T-helper 2 cell (primary cell): ENCODE measurements at places on chromosomes 12 and 14.

GRCh38 chr12:39884616-39885125 is 221.2 kb downstream of the SLC2A13 start:
- no peak for DNase-seq

GRCh38 chr14:62777510-62777909 is 267.7 kb downstream of the KCNH5 start:
- no peak for DNase-seq

DNA sequence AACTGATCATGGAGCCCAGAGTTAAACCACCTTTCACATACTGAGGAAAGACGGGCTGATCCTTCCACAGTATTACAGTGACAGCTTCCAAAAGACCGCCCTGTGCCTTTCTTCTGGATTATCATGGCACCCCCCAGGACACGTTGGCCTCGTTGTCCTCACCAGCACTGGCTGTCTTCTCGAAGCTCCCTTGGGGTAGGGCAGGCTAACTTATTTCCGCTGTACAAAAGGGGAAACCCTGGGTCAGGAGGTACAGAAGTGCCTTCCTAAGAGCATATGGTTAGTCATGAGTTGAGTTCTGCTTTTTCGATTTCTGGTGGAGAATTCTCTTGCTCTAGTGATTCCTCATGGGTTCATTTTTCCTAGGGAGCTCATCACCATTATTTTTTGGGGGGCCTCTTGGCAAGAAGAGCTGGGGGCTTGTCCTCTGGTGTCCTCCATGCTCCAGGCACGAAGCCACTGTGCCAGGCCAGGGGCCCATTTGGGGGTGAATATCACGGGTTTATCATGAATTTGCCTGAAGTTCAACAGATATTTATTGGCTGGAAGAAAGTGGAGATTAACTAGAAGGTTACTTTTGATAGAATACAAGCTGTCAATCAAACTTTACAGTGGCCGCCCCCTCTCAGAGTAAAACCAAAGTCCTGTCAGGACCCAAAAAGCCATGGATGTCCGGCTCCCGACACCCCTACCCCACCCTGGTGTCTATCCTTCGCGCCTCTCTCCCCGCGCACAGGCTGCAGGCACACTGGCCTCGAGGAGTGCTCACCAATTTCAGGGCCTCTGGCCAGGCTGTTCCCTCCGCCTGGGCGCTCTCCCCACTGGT is 8.8 kb upstream of the TRAF3 start:
- DNase-seq, result peak; percentile 23

DNA sequence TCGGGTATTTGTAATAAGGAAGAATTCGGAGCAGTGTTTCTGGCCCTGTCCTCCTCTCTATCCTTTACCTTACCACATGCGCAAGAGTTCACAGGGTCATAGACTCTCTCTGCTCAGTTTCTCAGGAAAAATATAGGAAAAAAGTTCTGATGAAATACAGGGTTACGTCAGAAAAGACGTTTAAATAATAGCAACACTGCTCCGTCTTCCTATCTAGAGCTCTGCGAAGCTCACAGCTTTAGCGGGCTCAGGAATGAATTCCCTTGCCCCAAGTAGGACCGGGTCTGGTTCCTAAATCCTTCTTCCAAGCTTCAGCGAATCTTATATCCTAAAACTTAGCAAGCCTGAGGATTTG is 365 bp downstream of the CCDC59 start:
- no peak for DNase-seq

GRCh38 chr14:57578801-57579200 is 85.1 kb upstream of the CCDC198 start:
- no peak for DNase-seq

GRCh38 chr12:60920841-60921495 is 1325.1 kb downstream of the SLC16A7 start:
- DNase-seq, result no peak

GRCh38 chr14:32189811-32190210 is 12.0 kb upstream of the RNU6-7 start:
- DNase-seq, result no peak

- no peak for DNase-seq
Measured at GRCh38 chr14:93926245-93926872, 785 bp upstream of the FAM181A start.

GRCh38 chr14:35367056-35367372 is 37.5 kb downstream of the NFKBIA start:
- no peak for DNase-seq

DNA sequence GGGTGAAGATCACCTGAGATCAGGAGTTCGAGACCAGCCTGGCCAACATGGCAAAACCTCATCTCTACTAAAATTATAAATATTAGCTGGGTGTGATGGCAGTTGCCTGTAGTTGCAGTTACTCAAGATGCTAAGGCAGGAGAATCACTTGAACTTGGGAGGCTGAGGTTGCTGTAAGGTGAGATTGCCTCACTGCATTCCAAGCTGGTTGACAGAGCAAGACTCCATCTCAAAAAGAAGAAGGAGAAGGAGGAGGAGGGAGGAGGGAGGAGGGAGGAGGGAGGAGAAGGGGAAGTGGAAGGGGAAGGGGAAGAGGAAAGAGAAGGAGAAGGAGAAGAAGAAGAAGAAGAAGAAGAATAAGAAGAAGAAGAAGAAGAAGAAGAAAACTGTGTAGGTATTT is 17.0 kb downstream of the RNASE10 start:
- DNase-seq, result no peak

GRCh38 chr12:55909513-55909884 is 18.2 kb downstream of the PYM1 start:
- DNase-seq, result no peak

- DNase-seq, result no peak
Measured at GRCh38 chr14:95256776-95257060, 63.0 kb downstream of the CLMN start.

- DNase-seq, result no peak
Measured at GRCh38 chr12:71719647-71720370, 33.9 kb downstream of the TMEM19 start.

DNA sequence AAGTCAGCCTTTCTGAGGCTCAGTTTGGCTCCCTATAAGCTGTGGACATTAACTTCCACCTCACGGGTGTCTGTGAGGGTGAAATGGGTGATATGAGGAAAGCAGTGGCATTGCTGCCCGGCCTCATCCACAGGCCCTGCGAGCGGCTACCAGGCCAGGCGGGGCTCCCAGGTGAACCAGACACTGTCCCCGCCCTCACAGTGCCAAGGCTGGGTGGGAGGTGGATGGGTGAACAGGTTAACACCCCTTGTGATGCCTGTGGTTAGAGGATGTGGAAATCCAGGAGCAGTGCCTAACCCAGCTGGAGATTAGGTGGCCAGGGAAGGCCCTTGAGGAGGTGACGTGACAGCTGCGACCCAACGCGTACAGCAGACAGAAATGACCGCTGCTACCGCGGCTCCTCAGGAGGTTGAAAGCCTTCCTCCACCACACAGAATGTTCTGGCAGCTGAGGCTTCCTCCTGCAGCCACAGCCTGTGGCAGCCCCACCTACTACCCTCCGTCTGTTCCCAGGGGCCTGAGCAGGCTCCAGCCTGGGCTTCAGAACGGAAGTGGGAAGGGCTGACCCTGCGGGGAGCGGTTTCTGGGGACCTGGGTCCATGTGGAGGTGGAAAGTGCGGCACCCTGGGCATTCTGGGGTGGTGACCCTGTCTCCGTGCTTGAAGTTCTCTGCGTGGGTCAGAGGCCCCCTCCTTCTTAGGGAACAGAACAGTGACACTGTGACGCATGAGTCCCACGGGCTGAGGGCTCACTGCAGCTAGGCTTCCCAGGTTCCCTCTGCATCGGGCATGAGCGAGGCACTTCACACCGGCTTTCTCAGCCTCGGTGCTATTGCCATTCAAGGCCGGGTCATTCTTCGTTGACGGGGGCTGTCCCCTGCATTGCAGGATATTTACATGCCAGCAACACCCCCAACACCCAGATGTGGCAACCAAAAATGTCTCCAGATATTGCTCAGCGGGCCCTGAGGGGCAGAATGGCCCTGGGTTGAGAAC is 9.7 kb downstream of the MMAB start:
- no peak for DNase-seq

GRCh38 chr14:75380656-75381055 is 47.2 kb upstream of the JDP2 start:
- no peak for DNase-seq

DNA sequence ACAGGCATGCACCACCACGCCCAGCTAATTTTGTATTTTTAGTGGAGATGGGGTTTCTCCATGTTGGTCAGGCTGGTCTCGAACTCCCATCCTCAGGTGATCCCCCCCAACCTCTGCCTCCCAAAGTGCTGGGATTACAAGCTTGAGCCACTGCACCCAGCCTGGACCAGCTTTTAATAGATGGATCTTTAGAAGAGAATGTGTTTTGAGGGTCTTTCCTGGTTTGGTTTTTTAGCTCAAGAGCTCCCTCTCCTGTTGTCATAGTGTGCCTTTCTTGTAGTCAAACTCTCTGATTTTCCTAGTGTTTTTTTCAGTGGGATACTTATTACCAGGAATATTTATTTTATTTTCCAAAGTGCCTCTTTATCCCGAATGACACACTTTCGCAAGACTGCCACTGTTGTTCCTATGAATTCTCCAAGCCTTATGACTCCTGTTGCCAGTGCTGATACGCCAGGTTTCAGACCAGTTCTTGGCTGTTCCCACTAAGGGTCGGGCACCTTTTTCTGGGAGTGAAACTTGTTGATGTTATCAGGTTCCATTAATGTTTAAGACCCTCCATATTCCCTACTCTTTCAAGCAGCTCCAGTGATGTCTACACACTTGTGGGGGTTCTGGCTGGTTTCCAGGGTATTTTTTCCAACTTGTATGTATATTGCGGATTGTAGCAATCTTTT is 31.5 kb upstream of the LIMA1 start:
- DNase-seq, result no peak

DNA sequence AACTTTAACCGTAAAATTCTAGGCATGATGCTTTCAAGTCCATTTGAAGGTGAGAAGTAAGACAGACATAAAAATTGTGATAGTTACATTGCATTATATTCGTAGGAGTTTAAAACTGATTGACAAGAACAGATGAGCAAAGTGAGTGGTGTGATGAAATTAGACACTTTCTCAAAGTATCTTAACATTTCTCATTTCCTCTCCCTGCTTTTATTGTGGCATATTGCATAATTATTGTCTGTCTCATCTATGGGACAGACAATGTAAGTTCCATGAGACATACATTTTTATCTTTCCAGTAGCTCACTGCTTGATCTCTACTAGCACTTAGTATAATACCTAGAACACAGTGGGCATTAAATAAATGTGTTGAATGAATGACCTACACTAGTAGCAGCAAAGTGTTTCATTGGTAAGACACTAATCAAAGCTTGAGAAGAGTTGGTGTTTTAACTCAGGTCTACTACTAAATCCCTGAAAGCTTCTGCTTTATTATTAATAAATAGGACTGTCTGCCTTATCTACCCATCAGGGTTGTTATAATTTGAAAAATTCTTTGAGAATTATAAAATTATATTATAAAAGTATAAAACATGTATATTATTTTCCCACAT is 19.0 kb downstream of the A2M start:
- no peak for DNase-seq

GRCh38 chr12:110768960-110769359 is 26.3 kb upstream of the PPP1CC start:
- DNase-seq, result no peak
